Cerebellar cortex (tissue), 1 donor: ENCODE measurements at places on chromosomes 4 and X.
A peak's percentile ranks its signal among the peaks of the same experiment; 100 is the strongest.

DNA sequence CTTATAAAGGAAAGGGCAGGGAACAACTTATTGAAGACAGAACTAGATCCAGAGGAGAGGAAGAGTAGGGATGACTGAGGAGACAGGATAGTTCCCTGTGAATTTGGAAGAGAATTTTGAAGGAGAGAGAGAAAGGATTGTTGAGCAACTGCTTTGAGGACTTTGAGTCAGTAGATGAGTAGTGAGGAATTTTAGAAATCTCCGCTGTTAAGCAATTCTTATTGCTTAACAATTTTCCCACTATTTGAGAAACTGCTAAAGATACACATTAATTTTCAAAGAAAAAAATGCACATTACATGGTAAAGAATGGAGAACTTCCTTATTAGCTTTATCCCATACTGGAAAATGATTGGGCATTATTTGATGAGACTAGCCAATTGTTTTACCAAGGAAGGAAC, 116.3 kb upstream of the NRK start:
- DNase-seq = no peak

DNA sequence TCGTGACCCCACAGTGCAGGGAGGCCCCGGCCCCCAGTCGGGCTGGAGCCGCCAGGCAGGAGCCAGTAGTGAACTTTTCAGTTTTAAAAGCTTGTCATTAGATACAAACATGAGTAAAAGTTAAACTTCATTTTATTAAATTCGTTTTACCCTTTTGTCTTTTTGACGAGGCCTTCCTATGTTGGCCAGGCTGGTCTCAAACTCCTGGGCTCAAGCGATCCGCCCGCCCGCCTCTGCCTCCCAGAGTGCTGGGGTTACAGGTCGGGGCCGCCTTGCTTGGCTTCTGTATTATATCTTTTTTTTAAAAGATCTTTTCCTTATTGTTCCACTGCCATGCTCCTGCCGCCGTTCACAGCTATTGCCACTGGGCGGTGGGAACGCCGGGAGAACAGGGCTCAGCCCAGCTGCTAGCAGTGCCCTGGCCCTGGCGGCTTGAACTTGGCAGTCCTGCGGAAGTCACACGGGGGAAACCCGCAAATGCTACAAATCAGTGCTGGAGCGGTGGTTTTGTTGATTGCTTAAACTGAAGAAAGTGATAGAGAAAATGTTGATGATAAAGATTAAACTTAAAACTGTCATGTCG, 968 bp upstream of the NELFA start:
- DNase-seq = peak; percentile 55

DNA sequence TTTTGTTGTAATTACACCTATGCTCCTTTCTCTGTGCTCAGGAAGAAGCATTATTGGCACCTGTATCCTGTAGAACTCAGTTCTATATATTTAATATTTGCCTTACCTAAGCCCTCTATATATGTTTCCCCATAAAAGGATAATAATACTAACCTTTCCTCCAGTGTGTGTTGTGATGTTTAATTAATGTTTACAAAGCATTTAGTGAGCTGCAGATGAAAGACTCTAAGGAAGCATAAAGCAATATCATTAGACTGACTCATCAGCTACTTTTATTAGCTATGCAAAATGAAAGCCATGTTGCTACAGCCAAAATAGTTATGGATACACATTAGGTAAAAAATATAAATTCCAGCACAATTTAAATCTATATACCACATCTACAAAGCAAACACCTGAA, 93.6 kb upstream of the PTPN13 start:
- DNase-seq = no peak

GRCh38 chr4:38243388-38244053, 283.3 kb downstream of the PTTG2 start:
- no peak for DNase-seq

DNA sequence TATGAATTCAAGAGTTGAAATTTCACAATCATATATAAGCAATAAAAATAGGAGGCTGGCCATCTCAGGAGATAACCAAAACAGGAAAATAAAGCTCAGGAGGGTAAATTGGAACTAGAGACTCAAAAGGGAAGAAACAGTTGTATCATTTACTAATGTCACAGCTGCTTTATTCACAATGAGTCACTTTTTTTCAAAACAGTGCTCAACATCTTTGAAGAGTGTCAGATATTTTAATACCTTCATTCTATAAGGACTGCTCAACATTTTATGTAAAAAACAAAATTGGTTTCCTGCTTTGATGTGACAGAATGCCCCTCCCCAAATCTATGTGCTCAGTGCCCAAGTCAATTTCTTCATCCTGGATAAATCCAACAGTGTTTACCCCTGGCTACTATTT, 97.7 kb downstream of the DDX60 start:
- DNase-seq = no peak

- no peak for DNase-seq
These were observed 18.5 kb downstream of the PJA1 start for GRCh38 chrX:69146739-69147138.

DNA sequence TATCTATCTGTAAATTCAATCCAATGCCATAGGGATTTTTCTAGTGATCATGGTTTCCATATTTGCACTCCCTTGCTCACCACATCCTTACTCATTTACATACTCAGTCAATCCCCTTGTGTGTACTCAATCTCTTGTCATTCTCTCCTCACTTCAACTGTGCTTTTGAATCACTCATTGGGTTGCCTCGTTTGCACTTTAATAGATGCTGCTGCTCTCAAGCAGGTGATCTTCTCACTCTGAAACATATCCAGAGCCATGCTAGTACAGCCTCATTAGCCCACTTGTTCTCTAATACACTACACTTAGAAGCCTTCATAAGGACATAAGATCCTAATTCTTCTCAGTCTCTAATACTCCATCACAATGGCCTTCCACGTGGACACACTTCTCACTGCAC, 507.9 kb downstream of the TECRL start:
- DNase-seq = no peak

DNA sequence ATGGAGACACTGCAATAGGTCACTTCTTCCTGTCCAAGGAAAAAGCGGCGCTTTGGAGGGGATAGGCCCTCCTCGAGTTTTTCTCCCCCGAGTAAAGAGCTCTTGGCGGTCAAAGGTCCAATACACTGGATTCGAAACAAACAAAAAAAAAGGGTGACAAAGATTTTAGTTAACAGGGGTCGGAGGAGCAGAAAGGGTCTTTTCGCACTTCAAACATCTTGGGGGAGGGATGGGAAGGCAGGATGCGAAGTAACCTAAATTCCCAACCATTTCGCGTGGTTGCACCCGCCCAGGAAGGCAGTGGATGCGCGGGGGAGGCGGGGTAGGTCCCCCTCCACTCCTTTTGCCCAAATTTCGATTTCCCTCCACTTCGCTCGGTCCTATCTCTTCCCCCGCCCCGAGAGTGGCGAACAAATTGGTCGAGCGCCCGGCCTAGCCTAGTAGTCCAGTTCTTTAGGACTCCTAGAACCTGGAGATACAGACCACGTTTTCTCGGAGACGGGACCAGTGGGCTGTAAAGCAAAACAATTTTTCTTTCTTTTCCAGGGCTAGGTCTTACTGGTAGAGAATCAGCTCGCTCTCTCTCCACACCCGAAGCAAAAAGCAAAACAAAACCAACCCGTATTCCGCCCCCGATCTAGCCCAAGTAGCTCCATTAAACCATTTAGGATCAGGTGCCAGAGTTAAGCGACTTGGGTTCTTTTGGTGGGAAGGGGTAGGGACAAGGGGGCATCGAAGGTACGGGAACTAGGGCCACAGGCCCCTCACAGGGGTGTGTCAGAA, 2.0 kb upstream of the STAG2 start:
- peak; percentile 69 for DNase-seq
